Kidney epithelial cell (primary cell): ENCODE measurements at places on chromosomes 5 and 9. TPM values are rescaled to one million over a fixed set of nuclear protein-coding genes. Genes with fewer than 3 reads are reported as not detected.
A peak's percentile ranks its signal among the peaks of the same experiment; 100 is the strongest.

- no peak for DNase-seq
These were observed 9.6 kb downstream of the PSIP1 start for GRCh38 chr9:15501179-15501578.

DNA sequence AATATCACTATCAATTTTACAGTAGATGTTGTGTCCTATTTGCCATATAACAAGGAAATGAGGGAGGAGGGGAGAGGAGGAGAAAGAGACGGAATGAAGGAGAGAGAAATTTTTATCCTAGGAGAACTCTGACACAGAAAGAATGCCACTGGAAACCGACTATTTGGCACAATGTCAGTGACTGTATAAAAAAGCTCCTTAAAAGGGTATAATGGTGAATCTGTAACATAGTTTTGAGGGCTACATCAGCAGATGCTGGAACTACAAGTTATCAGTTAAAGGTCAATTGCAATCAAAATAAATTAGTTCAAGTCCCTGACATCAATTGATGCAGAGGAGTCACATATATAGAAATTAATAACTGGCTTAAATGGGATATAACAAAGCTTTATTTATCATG, 5.7 kb downstream of the EDIL3 start:
- no peak for DNase-seq

- DNase-seq = no peak
These were observed 38.9 kb upstream of the TIFAB start for GRCh38 chr5:135491038-135491551.

- no peak for DNase-seq
These were observed 18.4 kb downstream of the TENT4A start for GRCh38 chr5:6731465-6732237.

DNA sequence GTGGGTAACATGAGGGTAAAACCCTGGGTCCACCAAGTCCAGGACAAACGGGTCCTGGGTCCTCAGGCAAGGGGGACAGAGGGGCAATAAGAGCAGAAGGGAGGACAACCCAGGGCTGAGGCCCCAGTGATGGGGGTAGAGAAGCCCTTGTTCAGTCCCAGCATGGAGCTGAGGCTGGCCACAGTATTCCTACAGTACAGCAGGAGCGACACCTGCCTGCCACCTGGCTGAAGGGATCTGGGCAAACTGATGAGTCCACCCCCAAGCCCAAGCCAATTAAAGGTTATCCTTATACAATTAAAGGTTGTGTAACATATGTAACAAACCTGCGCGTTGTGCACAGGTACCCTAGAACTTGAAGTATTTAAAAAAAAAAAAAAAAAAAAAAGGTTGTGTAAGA, 97.7 kb upstream of the LRRTM2 start:
- no peak for DNase-seq

GRCh38 chr5:175520321-175520720, 42.0 kb downstream of the SFXN1 start:
- no peak for DNase-seq

DNA sequence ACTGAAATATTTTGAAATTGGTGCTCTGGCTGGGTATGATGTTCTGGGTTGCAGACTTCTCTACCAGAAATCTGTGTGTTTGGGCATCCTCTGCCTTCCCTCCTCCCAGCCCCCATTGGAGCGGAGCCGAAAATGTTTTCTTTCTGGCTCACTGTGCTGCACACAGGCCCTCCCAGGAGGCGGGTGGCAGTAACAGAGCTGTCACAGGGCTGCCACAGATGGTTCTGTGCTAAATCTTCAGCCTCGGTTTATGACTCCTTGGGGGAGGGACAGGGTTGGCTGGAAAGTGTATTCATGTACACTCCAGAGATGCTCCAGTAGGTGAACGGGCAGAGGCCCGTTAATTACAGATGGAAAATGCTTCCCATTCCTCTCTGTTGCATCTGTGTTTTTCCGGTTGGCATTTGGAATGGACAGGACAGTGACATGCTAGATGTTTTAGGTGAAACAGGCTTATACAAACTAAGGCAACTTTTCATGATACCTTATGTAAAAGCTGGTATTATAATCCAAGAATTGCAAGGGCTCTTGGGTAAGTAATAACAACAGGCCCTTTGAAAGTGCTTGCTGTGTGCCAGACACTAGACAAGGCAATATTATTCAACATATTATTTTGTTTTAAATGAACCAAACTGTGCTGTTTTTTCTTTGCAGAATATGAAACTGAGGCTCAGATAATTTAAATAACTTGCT, 180.2 kb downstream of the ADCY2 start:
- DNase-seq = no peak

- DNase-seq = no peak
These were observed 7.1 kb downstream of the SNX18 start for GRCh38 chr5:54524704-54525103.

GRCh38 chr5:72107901-72108201, 576 bp downstream of the MAP1B start:
- DNase-seq = no peak

GRCh38 chr9:33332011-33332410, 41.7 kb downstream of the NFX1 start:
- DNase-seq = no peak

DNA sequence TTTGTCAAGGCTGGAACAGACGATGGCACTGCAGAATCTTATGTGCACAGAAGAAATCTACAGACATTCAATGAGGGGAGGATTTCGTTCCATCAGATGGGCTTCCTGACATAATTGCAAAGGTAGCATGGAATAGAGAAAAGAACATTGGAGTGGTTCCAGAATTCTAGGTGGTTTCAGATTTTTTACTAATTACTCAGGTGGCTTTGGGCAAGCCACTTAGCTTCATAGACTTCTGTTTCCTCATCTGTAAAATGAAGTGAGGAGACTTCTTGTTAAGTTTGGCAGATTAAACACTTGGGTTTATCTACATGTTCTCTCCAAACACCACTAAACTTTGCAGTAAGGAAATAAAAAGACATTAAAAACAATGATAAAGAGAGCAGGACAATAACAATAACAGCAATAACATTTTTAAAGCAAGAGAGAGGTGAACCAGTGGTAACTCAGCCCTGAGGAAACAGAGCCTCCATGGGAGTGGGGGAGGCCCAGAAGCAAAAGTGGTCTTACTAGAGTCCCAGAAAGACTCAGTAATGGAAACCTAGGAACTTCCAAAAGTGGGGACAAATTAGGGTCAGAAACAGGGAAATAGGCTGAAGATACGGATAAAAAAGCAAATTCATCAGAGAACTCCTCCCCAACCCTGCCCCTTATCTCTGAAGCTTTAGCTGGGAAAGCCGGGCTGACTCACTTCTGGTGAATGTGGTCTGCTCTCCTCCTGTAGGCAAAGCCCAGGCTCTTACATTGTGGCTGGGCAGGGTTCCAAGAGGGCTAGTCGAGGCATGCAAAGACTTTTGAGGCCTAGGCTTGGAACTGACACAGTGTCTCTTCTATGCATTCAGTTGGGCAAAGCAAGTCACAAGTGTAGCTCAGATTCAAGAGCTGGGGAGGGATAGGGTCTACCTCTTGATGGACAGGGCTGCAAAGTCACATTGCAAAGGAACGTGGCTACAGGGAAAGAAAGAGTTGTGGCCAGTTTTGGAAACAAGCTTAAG, 11.8 kb upstream of the ACTBL2 start:
- DNase-seq = peak; percentile 93

DNA sequence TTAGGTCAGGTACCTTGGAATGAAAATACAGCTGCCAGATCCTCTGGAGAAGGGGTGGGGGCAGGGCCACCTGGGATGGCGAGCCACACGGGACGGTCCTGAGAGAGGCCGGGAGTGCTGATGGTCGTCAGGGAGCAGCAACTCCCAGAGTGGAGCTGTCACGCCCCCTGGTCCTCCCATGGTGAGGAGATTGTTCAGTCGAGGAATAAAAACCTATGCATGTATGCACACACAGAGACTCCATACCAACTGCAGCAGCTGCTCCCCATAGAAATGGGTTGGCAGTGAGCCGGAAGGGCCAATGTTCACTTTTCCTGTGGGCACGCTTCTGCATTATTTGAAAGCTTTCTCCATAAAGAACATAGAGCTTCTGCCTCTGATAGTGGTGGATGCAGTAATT, 45.2 kb upstream of the SEMA4D start:
- no peak for DNase-seq

DNA sequence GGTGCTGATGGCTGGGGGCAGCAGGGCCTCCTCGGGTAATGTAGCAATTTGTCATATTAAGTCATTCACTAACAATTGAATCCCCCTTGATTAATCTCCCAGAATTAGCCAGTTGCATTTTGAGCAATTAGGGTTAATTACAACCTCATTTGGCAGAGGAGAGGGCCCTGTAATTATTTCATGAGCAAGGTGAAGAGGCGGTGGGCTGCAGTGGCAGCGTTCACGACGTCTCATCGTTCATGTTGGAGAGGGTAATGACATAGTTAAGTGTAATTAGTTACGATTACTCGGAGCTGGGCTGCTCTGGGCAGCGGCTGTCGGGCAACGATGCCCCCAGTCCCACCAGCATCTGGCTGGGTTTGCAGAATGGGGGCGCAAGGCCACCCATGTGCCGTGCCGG, 46.0 kb downstream of the NEK6 start:
- no peak for DNase-seq

DNA sequence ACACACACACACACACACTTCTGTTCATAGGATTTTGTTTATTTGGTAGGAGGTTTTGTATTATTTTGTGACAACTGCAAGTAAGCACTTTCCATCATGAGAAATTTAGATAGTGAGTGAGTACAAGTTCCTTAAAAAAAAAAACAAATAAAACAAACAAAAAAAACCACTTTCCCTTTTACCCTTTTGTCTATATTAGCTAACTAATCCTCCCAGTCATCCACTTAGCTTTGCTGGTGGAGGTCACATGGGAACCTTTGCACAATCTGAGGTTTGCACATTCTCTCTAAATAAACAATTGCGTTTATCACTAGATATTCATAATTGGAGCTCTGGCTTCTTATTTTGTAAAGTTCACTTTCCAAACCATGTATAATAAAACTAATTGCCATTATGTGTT, 6.8 kb downstream of the ITGA1 start:
- DNase-seq = no peak

- no peak for DNase-seq
These were observed 80.1 kb upstream of the CACNA1B start for GRCh38 chr9:137797206-137798120.

- peak; percentile 34 for DNase-seq
These were observed 100.6 kb upstream of the IER5L start for GRCh38 chr9:129278391-129279237.

GRCh38 chr5:87081016-87081415, 186.7 kb upstream of the RASA1 start:
- no peak for DNase-seq

- DNase-seq = no peak
These were observed 85.7 kb upstream of the FBXL17 start for GRCh38 chr5:108467563-108467962.

- no peak for DNase-seq
These were observed 15.0 kb downstream of the DOCK2 start for GRCh38 chr5:169652057-169652456.

DNA sequence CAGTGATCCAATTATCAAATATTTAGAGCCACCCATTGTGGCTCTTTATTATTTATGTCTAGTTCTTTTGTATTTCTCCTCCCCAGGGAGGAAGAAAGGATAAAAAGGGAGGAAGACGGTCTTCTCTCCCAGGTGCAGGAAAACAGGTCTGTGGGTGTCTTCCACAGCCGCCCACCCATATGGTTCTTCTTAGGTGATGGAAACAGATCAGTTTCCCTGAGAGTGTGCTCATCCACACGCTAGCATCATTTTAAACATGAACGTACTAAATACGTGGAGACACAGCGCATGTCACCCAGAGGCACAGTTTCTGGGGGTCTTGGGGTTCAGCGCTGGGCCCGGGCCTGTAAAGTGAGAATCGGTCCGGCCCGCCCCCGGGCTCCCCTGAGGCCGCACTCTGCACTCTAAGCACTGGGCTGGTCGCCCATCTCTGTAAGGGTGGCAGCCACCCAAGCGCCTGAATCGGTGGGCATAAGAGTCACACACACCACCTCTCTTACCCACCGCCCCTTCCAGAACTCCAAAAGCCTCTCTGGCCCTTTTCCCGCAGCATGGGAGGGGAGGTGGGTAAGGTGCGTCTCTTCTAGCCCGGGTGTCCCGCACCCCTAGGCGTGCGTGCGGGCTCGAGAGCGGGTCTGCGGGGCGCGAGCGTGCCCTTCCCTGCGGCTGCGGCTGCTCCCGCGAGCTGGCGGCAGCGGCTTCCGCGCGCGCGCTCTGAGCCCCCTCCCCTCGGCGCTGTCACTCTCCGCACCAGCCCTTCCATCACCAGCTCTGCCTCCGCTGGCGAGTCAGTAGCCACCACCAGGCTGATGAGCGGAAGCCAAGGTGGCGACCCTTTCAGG, 1.3 kb downstream of the PTCH1 start:
- no peak for DNase-seq

DNA sequence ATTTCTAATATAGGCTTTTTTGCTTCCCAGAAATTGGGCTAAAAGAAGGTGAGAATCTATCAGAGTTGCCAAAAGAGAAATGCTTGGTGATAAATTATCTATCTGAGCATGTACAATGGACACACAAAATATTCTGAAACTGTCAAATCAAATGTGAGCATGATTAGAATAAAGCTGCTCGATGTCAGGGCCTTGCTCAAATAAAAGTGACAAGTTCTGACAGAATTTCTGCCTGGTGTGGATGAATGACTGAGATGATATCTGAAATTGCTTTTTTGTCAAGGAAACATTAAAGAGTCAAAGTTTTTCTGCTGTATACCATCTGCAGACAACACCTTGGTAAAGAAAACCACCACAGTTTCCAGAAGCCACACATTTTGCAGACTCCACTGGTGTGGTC, 128.8 kb downstream of the GABRG2 start:
- no peak for DNase-seq

GRCh38 chr5:171743436-171744076, 42.1 kb upstream of the SMIM23 start:
- DNase-seq = no peak

- DNase-seq = no peak
These were observed 248.3 kb downstream of the FBXL7 start for GRCh38 chr5:15748266-15748665.

DNA sequence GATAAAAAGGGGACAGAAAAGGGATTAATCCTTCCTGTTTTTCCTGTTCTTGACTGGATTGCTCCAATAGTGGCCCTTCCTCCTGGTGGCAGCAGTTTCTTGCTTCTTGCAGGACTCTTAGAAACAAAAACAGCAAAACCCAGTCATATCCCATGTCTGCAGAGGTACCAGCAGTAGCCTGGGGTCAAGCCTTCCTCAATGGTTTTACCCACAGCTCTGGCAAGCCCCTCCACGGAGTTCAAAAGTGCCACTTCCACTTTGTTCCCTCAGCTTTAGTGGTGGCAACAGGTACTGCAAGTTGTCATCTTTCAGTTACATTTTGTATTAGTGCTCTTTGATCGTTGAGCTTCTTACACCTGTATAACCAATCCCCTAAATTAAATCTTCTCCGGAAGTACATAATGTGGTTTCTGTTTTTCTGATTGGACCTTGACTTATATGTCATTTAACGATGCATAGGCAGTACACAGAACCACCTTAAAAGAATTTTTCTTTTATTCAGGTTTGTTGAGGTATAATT, 8.7 kb upstream of the RANBP6 start:
- DNase-seq = no peak

ZMYND19 gene
- 27.1 and 27.6 TPM in 2 replicates for total RNA-seq

COL23A1 gene
- 0.17 and 0.21 TPM in 2 replicates for total RNA-seq

GPX8 gene
- 42.5 and 59.0 TPM in 2 replicates for total RNA-seq

OR1Q1 gene
- not detected in 2 replicates for total RNA-seq

BARHL1 gene
- not detected in 2 replicates for total RNA-seq

MED7 gene
- total RNA-seq = 12.2 and 17.7 TPM in 2 replicates

SPINK1 gene
- 0.48 TPM in 1 of 2 replicates, not detected in the other for total RNA-seq

CETN3 gene
- 13.1 and 16.3 TPM in 2 replicates for total RNA-seq

PCDHGA5 gene
- 0.58 and 1.5 TPM in 2 replicates for total RNA-seq

SCGB3A2 gene
- total RNA-seq = not detected in 2 replicates

SELENOP gene
- total RNA-seq = 14.1 and 17.3 TPM in 2 replicates

CD274 gene
- 6.6 and 7.7 TPM in 2 replicates for total RNA-seq

IFNA5 gene
- total RNA-seq = not detected in 2 replicates
